ENCODE measurements at places on chromosomes 5 and 9.

DNA sequence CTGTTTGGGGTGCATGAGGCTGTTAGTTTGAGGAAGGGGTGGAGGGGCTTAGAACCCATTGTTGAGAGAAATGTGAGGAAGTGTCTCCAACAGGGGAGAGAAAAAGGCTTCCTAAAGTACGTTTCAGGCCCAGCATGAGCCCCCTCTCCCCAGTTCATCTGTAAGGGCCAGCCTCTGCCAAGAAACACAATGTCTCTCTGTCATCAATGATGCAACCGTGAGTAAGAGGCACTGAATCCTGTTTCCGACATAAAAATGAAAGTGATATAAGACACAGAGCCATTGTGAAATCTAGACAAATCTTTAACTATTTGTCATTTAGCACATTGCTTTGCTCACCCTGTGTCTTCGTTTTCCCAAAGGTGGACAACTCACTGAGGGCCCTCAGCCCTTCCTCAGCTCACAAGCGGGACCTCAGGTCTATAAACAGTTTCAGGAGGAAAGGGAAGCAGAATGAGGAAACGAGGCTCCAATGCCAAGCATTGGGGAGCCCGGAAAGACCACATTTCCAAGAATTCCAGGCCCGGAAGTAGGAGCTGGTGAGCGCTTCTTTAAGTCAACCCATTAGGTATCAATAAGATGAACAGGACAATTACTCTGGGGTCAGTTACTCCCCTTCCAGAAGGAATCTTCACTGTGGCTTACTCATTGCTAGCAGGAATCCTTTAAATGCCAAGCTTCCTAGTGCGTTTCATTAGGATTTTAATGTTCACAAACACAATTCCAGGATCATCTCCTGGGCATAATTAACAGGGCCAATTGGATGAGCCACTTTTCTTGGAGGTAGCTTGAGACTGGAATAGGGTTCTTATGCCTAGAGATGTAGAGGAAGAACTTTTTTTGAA lies 59.0 kb upstream of the KLF4 start:
- DNase-seq: no peak

- no peak for DNase-seq
Observed at GRCh38 chr9:134565316-134565915, 76.2 kb upstream of the COL5A1 start.

GRCh38 chr5:143471041-143471509 lies 67.6 kb upstream of the NR3C1 start:
- DNase-seq: no peak

GRCh38 chr9:136764301-136764891 lies at the start of gene LCN15:
Gene LCN15 (minus strand): TSS chr9:136764518. CDS start chr9:136764488, 30 bp downstream.
- DNase-seq: no peak

DNA sequence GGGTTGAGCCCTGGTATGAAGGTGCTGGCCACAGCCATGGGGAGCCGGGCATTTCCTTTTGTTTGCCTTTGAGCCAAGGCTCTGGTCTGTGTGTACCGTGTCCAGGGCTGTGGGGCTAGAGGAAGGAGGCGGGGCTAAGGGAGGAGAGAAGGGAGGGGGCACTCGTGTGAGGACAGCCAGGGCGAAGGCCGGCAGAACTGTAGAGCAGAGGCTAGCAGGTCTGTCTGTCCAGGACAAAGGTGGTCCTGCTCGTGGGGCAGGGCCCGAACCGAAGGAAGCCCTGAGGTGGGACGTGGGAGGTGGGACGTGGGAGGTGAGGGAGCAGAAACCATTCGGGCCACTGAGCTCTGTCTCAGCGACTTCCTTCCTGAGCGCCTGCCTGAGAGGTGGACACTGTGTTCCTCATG lies 41.3 kb upstream of the TESK1 start:
- no peak for DNase-seq

- no peak for DNase-seq
Observed at GRCh38 chr5:100654895-100655294, 119.7 kb downstream of the FAM174A start.

GRCh38 chr9:89012294-89013042 lies 21.2 kb downstream of the S1PR3 start:
- no peak for DNase-seq

- no peak for DNase-seq
Observed at GRCh38 chr5:126624534-126624933, 23.8 kb downstream of the PHAX start.

GRCh38 chr9:92711844-92712243 lies 41.9 kb upstream of the IPPK start:
- DNase-seq: no peak

DNA sequence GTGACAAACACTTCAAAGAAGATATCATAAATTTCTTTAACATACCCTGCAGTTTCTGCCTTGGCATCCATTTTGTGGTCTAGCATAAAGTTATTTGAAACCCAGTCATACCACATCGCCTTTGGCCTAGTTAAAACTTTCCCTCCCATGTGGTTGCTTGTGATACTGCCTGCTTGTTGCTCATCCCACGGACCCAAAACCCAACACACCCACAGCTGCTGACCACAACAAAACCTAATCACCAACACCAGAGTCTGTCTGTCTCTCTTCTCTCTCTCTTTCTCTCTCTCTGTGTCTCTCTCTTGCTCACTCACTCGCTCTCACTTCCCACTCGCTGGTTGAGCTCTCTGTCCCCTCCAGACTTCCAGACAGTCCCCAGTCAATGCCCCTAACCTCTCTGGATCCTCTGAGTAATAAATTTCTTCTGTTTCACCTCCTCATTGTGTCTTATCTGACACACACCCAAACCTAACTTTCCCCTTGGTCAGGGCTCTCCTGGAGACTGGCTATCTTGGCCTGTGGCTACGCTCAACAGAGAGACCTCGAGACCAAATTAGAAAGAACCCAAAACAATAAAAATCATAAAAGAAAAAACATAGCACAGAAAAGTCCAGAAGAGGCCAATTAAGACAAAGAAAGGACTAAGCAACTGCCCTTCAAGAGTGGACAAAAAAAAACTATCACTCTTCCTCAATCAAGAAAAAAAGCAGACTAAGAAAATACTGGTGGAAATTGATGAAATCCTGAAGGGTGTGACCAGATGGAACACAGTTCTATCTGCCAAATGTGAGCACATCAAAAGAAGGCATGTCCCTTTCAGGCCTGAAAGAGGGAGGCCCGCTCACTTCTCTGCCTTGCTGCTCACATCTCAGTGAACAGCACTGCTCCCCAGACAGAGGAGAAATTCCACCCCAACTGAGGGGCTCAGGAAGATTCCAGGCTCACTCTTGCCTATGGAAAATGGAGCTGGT lies 41.5 kb downstream of the TTLL11 start:
- no peak for DNase-seq

- DNase-seq: no peak
Observed at GRCh38 chr9:133969681-133970580, 22.2 kb downstream of the VAV2 start.

DNA sequence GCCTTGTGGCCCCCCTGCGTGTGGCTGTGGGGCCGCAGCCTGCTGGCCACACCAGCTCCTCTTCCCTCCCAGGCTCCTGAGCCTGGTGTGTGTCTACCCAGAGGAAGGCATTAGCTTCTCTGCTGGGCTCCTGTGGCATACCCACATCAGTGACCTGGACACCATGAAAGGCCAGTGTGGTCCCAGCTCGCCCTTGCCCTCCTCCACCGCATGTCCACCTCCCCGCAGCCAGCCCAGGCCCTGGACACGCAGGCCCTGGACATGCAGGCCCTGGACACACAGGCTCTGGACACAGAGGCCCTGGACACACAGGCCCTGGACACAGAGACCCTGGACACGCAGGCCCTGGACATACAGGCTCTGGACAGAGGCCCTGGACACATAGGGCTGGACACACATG lies 153.4 kb upstream of the PPP1R26 start:
- DNase-seq: no peak

- no peak for DNase-seq
Observed at GRCh38 chr5:139266236-139266635, 27.3 kb upstream of the MATR3 start.

DNA sequence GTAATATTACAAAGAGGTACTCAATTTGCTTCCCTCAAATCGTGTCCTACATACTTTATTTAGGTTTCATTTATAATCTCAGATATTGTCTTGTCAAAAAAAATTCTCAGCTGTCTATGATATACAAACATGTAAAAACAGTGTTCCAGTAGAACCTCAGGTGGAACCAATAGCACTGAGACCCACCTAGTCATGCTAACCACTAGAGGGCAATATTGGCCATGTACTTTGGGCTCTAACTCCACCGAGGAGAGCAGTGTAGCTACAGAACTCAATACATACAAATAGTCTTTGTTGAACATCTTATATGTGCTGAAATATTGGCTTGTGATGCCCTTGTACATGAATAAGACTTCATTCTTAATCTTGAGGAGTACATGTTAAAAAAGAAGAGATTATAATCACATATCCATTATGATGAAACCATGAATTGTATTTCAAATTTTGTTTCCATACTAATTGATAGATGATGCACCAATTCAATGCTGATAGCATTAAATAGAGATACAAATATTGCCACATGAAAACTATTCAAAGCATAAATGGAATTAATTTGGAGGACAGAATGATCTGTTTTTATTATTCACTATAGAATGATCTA lies 71.2 kb upstream of the CNTLN start:
- no peak for DNase-seq

GRCh38 chr5:177358370-177358819 lies 671 bp downstream of the RGS14 start:
- DNase-seq: no peak

DNA sequence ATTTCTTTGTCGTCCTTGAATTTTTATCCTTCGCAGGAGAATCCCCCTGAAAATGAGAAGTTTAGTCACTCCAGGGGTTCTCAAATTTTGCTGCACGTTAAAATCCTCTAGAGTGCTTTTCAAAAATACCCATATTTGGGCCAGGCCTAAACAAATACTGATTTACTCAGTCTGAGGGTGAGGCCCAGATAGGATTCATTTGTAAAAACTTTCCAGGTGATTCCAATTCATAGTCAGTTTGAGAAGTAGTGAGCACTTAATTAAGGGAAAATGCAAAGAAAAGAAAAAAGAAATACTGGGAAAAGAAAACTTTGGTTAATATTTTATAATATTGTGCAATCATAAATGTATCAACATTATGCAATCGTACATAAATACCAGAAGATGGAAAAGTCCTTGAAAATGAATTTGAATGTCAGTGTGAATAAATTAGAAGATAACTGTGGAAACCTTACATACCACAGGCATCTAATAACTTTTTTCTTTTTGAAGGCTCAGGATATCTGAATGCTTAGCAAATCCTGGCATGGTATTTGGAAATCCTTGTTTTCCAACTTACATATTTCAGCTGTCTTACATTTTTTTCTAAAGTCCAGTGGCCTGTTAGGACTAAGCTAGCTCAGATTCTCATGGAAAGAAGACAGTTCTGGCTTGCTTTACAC lies 116.5 kb upstream of the DAPK1 start:
- DNase-seq: no peak

GRCh38 chr9:18122171-18122570 lies 351.8 kb upstream of the ADAMTSL1 start:
- DNase-seq: no peak
